NCI-H1092 treated with DMSO at 0.1 percent for 48 hours (cell line): ENCODE measurements at places on chromosomes 7 and 10.

- no peak for DNase-seq
Measured at GRCh38 chr10:4167216-4167615, 382.2 kb upstream of the KLF6 start.

DNA sequence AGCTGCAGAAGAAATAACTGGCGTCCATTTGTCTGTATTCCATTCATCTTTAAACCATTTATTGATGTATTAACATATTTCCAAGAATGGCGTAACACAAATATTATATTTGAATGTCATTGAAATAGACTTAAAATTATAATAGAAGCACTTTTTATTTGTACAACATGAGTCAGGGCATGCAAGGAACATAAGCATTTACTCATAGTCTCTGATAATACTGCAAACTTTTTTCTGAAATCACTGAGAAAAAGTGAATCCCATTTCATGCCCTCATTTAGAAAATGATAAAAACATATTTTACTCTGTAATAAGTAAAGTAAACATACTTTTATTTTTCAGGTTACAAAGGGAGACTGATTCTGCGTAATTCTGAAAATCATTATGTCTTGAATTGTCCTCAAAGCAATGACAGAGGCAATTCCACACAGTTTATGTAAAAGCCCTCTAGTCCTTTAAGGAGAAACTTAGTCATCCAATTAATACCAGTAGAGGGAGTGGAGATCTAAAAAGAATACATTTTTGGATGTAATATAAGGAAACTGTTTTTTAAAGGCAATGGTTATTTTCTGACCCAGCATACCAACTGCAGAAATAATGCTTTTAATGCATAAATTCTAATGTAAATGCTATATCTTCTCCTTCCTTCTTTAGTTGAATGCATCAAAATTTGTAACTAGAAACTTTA lies 58.1 kb downstream of the AGMO start:
- DNase-seq = no peak

DNA sequence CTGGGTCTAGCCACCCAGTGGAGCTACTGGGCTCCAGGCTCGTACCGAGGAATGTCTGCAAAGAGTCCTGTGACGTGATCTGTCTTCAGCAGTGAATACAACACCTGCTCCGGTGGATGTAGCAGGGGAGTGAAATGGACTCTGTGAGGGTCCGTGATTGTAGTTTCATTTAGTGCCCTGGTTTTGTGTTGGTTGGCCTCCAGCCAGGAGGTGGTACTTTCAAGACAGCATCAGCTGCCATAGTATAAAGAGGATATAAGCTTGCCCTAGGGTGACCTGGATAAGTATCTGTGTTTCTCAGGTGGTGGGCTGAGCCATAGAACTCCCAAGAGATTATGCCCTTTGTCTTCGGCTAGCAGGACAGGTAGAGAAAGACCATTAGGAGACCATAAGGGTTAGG lies 24.6 kb upstream of the WNT2 start:
- no peak for DNase-seq

- DNase-seq = no peak
Measured at GRCh38 chr7:18895456-18895855, 222.0 kb downstream of the TWIST1 start.

- DNase-seq = no peak
Measured at GRCh38 chr10:12358863-12359564, 9.7 kb downstream of the CAMK1D start.

GRCh38 chr7:12450615-12451014 lies 47.0 kb upstream of the VWDE start:
- no peak for DNase-seq

DNA sequence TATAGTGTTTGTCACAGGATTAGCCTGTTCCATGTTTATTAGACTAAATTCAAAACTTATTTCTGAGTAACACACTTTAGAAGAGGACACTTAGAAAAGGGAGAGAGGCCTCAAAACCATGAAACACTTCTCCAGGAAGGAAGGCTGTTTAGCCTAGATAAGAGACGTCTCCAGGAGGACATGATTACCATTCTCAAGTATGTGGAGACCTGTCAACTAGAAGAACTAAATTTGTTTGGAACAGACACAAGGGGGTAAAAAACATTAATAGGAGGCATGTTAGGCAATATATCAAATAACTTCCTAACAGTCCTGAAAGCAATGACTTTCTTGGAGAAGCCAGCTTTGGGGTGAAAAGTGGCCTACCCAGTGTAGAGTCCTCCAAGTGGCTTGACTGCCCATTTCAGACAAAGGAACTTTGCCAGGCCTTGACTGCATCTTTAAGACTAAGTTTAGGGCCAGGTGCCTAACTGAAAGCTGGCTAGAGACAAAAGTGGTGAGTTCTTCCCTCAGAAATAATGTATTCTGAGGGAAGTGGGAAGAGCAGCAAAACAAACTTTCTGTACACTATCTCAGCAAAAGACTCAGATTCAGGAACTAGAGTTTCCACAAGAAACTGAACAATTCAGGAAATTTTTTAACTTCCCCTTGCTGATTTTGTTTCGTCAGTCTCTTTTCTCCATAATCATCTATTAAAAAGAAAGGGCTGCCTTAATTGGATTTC lies 11.8 kb downstream of the NCOA4 start:
- DNase-seq = no peak

- DNase-seq = no peak
Measured at GRCh38 chr10:72355214-72355555, 466 bp upstream of the DNAJB12 start.
